ENCODE measurements at places on chromosomes 11 and 22.

DNA sequence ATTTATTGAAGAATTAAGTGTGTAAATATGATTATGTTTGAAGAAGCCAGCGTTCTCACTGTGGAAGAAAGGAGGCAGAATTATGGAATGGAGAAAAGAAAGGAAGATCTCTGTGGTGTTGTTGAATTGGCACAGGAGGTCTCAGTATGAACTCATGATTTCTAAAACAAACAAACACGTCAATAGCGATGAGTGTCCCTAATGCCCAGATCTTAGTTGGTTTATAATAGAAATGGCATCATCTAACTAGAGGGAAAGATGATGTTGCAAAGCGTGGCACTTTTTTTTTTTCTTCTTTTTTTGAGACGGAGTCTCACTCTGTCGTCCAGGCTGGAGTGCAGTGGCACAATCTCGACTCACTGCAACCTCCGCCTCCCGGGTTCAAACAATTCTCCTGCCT lies 39.2 kb upstream of the SLN start:
- no peak for DNase-seq

DNA sequence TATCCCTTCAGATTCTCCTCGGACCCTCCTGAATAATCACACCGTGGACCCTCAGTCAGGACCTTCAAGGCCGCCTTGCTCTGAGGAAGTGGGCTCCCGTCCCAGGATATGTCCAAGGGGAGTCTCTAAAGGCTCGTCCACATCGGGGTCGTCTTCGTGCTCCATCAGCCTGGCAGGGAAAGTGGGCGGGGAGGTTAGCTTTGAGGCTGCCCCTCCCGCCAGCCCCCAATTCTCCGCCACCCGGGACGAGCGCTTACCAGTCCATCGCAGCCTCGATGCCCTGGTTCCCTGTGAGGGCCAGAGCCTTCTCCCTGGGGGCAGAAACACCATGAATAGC lies 472 bp downstream of the UBXN1 start:
- no peak for DNase-seq

DNA sequence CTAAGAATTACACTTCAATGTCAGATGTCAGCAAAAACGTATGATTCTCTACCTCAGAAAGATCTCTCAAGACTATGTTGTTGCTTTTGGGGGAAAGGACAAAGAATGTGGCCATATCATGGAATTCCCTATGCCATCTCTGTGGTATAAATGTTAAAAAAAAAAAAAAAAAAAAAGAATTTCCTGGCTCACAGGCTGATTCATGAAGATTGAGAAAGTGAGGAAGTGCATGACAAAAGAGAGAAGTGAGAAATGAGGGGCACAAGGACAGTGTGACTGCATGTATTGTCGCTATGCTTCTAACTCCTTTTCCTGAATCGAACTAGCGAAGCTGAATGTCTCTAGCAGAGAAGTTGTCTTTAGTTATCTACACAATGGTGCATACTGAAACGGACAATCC lies 80.6 kb upstream of the CARD18 start:
- DNase-seq: no peak

DNA sequence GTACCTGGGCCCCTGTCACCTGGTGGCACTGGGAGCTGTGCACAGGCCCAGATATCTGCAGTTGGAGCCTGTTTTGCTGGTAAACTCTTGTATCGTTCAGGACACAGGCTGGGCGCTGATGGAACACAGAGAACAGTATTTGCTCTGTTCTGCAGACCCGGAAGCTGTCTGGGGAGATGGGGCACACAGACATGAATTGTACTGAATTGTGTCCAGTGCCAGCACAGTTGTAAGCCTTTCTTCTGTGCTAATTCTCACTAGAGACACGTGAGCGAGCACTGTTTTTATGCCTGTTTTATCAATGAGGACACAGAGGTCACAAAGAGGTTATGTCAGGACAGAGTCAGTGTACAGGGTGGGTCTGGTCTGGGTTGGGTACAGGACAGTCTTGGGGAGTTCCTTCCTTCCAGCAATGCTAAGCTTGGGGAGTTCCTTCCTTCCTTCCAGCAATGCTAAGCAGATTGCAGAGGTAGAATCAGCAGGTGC lies 24.4 kb upstream of the ACR start:
- DNase-seq: no peak

GRCh38 chr11:1738380-1738779 lies 12.0 kb downstream of the IFITM10 start:
- no peak for DNase-seq

GRCh38 chr11:126591966-126592489 lies 236.5 kb downstream of the ST3GAL4 start:
- no peak for DNase-seq

DNA sequence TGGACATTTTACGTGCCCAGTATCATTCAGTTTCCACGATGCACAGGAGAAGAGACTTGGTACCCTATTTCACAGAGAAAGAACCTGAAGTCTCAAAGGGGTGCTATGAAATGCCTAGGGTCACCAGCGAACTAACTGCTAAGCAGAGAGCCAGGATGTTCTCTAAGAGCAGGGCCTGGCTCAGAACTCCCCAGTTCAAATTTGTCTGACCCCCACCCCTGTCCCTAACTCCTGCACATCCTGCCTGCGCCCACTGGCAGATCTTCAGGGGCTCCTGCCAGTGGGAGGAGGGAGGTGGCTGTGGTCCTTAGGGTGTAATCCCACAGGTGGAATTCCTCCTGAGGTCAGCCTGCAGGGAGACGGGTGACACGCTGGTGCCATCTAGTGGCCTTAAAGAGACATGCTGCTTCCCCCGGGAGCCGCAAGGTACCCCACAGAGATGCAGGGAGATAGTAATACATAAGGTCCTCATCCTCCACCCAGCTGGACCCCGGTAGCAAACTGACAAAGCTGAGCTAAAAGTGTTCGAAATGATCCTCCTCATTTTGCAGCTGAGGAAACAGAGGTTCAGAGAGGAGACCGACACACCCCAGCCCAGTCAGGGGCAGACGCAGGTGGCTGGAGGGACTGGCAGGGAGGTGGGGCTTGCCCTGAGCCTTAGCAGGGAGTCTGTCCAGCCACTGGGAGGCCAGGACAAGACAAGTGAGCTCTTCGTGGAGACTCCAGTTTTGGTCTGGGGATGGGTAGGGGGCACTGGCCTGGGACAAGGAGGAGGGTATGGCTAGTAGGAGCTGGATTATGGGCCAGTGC lies 34.1 kb downstream of the MB start:
- peak; percentile 47 for DNase-seq

GRCh38 chr11:122204206-122204605 lies 88.2 kb upstream of the BLID start:
- no peak for DNase-seq

GRCh38 chr11:110329445-110329844 lies 33.0 kb upstream of the RDX start:
- peak; percentile 42 for DNase-seq

- DNase-seq: no peak
Measured at GRCh38 chr11:131696690-131697089, 326.3 kb downstream of the NTM start.

GRCh38 chr22:31286360-31287255 lies 5.7 kb downstream of the PIK3IP1 start:
- DNase-seq: peak; percentile 75

DNA sequence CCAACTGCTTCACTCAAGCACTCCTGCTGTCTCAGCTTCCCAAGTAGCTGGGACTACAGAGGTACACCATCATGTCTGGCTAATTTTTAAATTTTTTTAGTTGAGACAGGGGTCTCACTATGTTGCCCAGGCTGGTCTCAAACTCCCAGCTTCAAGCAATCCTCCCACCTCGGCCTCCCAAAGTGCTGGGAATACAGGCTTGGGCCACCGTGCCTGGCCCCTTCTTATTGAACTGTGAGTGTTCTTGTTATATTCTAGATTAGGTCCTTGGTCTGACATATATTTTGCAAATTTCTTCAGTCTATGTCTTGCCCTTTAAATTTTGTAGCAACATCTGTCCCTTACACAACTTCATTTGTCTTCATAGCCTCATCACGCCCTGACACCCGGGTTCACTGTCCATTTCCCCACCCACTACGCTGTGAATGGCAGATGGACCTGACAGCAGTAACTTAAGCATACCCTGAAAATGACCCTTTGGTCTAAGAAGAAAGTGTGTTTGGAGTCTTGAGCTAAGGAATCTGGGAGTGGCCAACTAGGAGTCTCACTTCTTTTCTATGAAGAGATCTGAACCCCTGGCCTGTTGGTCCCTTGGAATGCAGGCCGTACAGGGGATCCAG lies 4.2 kb upstream of the FAM118A start:
- DNase-seq: no peak

GRCh38 chr11:71935338-71935925 lies 6.6 kb downstream of the RNF121 start:
- no peak for DNase-seq

- DNase-seq: peak; percentile 50
Measured at GRCh38 chr22:33018232-33018864, 39.8 kb downstream of the SYN3 start.

DNA sequence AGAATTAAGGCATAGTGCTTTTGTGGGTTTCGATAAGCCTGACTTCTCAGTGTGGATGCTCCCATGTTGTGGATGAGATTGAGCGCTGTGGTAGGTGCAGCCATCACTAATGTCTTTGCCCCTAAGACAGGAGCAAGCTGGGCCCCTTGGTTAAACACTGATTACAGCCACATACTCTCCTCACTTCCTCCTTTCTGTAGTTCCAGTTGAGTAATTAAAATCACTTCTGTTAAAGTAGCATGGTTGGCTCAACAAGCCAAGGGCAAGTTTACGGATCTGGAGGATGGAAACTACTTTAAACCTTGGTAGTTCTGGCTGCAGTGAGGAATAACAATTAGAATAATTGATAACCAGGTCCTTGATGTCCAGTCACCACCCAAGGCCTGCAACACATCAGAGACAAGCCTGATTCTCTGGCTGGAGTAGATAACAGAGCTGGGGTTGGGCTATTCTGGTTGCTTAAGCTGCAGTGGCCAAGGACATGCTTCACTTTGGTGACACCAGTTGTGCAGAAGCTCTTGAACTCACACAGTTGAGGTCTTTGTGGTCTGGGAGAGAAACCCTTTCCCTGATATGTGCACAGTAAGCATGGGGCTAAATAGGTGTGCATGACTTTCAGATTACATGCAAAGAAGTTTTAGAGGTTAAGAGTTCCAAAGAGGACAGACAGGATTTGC lies 81.3 kb downstream of the KIRREL3 start:
- DNase-seq: no peak

DNA sequence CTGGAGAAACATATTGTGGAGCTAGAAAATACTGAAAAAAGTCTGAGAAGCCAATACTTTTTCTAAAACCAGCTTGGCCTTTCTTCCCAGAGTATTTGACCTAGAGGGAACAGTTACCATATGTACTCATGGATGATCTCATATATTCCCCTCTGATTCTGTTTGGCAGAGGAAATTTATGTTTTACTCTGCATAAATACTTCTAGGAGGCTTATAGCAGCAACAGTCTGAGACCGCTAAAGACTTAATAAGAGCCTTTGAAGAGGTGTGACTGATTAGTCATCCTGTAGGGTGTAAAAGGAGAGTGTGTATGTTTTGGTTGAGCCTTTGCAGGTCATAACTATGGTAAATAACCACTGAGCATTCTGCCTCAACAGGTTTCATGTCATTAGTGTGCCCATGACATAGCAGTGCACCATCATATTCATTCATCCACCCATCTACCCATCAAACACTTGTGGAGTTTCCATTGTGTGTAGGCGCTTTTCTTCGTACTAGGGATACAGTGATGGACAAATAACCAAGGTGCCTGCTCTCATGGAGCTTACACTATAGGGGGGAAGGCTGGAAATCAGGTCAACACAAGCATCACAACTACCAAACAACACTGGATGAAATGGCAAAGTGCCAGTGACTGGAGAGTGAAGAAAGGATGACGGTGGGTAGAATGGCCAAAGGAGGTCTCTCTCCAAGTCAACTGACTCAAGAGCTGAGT lies 44.5 kb downstream of the TRAF6 start:
- DNase-seq: no peak

DNA sequence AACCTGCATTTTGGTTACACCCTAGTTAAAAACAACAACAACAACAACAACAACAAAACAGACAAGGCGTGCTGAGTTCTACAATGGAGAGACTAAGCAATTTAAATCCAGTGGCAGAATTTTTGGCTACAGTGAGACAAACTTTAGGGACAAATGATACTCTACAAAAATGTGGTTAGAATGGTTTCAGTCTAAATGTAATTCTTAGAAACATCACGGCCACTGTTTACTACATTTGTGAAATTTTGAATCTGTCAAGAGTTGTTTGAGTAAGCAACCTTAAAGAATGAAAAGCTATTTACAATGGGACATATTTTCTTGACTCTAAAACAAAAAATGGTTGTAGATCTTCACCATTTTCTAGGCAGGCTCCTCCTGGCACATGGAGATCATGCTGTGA lies 259.4 kb downstream of the SWAP70 start:
- DNase-seq: peak; percentile 22

- no peak for DNase-seq
Measured at GRCh38 chr11:45616802-45617549, 48.4 kb downstream of the CHST1 start.

GRCh38 chr11:31340903-31341572 lies 28.5 kb downstream of the DCDC1 start:
- peak; percentile 12 for DNase-seq

- no peak for DNase-seq
Measured at GRCh38 chr11:105381941-105382340, 227.9 kb upstream of the GRIA4 start.

GRCh38 chr11:28176351-28176750 lies 68.2 kb downstream of the METTL15 start:
- DNase-seq: no peak

DNA sequence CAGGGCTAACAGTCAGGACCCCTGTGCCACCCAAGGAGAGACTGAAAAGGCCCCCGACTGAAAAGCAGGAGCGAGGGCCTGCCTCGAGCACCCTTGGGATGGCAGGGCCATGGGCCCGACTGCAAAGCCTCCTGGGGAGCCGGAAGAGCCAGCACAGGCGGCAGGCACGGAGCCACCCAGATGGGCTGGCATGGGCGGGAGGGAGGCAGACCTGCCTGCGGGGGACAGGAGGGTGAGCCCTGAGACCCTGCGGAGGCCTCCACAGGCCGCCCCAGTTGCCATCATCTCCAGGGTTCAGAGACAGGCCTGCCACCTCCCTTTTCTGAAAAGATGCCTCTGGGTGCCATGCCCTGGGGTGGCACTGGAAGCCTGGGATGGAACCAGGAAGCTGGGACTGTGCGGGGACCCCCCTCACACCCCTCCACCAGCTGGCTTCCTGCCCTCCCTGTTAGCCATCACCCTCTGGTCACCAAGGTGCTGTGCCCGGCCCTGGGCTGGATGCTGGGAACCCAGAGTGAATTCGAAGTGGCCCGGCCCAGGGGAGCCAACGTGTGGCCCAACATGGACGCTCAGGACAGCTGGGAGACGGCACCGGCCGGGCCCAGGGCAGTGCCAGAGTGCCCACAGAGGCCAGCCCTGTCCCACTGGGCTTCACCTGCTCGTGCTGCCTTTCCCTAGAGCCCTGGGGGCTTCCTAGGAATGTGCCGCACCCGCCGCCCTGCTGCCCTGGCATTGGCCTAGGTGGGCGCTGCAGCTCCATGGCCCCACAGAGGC lies 13.8 kb downstream of the TSPAN32 start:
- no peak for DNase-seq

DNA sequence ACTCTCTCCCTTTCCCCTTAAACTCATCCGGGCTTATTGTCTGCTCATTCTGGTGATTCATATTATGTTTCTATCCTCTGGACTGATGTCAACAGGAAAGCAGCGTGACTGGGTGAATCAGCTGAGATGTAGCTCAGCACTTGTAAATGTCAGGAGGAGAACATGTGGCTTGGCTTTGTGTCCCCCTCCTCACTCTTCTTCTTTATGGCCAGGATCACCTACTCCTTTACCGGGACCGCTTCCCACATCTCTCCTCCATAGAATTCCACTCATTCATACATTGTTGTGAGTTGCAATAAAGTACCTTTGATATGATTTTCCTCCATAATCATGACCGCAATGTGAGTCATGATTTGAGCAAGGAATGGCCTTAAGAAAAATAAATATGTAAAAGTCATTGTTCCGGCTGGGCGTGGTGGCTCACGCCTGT lies 15.8 kb upstream of the SYN3 start:
- DNase-seq: no peak

Data from activated CD4-positive, alpha-beta T cell treated with anti-CD3 and anti-CD28 coated beads, Interleukin-2, amount 50 U/mL, for 16 hours (primary cell).